Stimulated activated CD8-positive, alpha-beta memory T cell treated with anti-CD3 and anti-CD28 coated beads, Interleukin-4, amount 100 ng/mL, for 4 hours (primary cell): ENCODE measurements at places on chromosomes 4 and X.

GRCh38 chr4:25081866-25082471 is 51.2 kb upstream of the LGI2 start:
- DNase-seq: no peak

DNA sequence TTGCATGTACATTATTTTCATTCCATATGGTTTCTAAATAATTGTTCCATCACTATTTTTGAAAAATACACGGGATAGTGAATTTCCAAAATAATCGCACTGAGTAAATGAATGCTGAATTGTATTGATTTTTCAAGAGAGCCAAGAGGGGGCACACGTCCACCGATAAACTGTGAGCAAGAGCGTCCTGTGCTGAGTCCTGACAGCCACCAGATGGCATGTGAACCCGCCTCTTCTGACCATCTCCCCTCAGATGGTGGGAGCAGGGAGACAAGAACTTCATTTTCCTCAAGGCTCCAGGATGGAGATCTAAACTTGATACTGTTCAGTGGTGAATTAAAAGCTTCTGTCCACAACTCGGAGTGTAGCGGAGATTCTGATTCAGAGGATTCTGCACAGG is 30.6 kb upstream of the IL9R start:
- DNase-seq: no peak

DNA sequence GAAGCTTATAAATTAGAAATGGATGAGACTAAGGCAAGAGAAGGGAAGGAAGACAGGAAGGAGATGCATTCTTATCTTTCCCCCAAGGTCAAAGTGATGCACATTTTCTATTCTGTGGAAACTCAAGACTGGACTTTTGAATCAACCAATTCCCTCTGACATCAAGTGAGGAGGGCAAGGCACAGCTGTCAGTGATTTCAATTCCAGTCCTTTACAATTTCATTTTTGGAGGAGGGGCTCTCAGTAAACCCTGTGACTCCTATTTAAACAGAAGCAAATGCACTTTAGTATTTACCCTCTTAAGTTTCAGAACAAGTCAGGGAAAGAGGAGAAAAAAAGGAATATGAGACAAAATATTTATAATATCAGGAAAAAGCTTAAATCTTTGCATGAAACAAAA is 134.0 kb downstream of the MGST2 start:
- DNase-seq: no peak

DNA sequence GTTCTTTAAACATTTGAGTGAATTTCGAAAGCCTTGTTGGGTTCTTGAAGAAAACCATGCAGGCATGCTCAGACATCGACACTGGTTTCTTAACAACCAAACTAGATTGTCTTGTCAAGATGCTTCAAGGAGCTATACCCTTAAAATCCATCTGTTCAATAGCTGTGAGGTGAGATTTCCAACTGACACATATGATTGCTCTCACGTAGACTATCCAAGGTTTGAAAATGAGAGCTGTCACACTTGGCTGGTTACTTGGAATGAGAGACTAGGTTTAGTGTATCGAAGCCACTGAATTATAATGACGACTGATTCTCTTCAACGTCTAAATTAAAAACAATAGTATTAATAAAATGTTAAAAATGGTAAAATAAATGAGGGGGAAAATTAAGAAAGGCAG is 2725.5 kb downstream of the ARAP2 start:
- DNase-seq: no peak

DNA sequence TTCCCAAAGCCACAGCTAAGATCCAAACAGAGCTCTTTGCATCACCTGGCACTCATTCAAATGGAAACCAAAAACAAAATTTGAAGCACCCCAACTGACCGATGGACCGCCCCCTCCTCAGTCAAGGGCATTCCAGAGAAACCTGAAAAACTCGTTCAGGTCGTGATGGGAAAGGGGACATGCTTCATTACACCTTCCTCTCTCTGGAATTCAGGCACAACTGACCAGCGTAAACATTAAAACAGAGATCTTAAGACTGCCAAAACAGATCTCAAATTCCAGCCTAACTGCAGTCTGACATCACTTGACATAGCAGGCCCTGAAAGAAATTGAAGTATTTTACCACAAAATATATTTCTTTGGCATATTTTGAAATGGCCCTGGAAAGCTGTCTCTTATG is 28.5 kb downstream of the PTTG2 start:
- no peak for DNase-seq
